ENCODE measurements at places on chromosomes 7 and 10. TPM values are rescaled to one million over a fixed set of nuclear protein-coding genes. Genes with fewer than 3 reads are reported as not detected.
A peak's percentile ranks its signal among the peaks of the same experiment; 100 is the strongest.

GRCh38 chr10:74529205-74529604, 297.2 kb upstream of the KAT6B start:
- DNase-seq, result peak; percentile 14

Gene CHAT
- not detected for polyA plus RNA-seq

DNA sequence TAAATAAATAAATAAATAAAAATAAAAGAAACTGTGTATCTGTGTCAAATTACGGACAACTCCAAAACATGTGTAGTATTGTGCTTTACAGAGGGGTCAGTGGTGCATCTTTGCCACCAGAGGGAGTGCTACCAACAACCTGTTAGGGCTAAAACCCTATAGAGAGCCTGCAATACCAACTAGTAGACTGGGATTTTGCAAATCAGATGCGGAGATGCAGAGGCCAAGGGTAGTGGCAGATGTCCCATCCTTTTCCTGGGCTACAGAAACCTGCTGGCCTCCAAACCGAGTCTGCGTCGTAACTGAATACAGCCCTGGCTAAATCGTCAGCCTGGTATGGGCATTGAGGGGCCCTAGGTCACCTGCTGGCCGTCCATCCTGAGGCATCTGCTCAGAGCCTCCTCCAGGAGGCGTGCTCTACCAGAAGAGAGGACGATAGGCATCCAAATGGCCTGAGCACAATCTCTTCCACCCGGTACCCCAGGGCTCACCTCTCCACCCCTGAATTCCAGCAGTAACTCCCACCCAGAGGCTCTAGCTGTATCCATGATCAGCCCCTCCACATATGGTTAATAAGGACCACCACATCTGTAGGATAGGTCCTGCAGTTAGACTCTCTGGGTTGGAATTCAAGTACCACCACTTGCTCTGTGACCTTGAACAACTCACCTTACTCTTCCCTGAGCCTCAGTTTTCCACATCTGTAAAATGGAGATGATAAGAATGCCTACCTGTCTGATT, 6.2 kb upstream of the RRP12 start:
- peak; percentile 81 for DNase-seq

DNA sequence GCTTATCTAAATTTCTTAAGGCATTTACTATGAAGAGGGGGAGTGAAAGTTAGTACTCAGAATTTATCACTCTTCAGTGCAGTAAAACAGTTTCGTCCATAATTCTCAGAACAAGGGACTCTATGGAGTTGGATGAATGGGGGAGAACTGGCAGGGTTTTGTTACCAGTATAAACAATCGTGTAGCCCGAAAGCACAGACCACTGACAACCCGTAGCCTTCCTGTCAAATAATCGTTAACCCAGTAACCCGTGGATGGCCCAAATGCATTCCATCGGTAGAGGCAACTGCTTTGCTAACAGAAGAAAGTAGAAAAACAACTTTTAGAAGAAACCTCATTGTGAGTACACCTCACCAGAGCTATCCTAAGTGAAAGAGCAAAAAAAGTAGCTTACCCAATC, 583.9 kb downstream of the NXPH1 start:
- DNase-seq, result no peak

DNA sequence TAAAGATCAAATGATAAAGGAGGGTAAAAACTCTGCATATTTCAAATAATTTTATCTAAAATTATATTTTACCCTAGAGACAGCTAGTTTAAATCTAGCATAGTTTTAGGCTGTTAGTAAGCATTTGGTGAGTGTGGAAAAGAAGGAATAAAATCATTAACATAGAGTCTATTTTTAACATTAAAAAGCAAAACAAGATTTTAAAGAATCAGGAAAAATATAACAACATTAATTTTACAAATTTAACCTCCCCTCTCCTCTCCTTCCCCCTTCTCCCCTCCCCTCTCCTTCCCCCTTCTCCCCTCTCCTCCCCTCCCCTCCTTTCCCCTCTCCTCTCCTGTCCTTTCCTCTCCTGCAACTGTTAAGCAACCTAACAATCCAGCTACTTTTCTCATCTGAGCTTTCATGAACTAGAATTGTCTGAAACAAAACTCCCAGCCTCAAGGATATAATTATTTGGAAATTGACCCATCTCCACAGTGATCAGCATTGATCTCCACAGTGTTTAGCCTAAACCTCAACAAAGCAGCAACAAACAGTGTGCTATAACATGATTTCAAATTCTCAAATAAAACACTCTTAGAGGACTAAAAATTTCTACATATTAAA, 293.2 kb downstream of the PPP1R3A start:
- no peak for DNase-seq

DNA sequence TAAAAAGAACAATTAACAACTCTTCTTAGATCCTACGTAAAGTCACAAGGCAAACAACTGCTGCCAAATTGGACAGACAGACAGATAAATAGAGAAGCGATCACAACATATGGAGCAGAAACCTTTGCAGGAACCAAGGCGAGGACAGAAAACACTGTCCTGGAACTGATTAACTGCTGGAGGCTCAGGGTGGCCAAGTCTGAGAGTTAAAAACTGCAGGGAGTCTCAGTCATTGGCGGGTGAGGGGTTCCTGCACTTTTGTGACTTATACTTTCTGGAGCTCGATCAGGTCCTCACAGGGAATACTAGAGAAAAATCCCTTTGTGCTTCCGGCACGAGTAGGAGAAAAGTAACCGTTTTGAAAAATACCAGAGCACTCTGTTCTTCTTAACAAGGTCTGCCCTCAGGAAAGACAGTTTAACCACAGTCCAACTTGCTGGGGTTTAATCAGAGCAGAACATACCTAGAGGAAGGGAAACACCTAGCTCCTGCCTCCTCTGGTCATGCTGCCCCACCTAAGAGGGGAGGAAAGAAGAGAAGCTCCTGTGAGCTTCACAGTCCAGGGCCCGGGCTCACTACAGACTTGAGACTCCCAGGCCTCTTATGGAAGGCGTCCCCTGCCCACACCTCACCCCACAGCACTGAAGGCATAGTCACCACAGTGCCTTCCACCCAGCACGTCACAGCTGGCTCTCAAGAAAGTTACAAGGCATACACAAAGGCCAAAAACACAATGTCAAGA, 74.9 kb downstream of the LARP4B start:
- no peak for DNase-seq
